GM19239 (cell line): ENCODE measurements at places on chromosomes 3 and 15.

GRCh38 chr15:78850941-78851755 lies 21.5 kb upstream of the MORF4L1 start:
- no peak for DNase-seq

DNA sequence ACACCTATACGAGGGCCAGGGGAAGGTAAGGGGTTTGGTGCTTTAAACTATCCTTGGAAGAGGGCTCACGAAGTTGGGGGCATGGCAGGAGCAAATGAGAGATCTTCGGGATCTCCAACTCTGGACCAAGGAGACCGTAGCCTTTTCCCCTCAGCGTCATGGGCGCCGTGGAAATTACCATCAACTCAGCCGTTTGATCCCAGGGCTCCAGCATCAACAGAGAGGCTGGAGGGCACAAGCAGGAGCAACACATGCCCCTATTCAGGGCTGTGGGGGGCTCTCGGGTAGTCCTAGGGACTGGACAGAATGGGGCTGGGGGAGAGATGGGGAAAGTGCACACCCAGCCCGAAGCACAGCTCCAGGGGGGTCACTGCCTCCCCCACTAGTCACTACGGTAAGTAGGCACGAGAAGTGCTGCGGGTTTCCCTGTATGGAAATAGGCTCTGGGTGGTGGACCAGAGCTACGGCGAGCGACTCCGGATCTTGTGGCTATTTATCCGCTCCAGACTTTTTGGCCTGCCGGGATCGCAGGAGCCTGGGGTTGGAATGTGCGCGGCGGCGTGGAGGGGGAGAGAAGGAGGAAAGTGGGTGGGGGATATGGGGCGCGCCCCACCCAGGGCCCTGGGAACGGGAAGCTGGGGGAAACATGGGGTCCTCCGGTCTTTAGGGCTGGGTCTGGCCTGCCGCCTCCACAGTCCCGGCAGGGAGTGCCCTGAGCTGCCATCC lies 539 bp upstream of the LAMB2 start:
- no peak for DNase-seq

DNA sequence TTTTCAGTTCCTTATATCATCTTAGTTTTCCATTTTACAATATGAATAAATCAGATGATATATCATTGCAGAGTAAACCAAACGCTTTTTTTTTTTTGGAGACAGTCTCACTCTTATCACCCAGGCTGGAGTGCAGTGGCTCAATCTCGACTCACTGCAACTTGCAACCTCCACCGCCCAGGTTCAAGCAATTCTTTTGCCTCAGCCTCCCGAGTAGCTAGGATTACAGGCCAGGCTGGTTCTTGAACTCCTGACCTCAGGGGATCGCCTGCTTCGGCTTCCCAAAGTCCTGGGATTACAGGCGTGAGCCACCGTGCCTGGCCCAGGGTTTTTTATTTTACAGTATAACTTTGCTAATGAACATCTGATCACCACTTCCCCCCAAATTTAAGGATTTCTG lies 5.9 kb upstream of the EBLN2 start:
- no peak for DNase-seq

DNA sequence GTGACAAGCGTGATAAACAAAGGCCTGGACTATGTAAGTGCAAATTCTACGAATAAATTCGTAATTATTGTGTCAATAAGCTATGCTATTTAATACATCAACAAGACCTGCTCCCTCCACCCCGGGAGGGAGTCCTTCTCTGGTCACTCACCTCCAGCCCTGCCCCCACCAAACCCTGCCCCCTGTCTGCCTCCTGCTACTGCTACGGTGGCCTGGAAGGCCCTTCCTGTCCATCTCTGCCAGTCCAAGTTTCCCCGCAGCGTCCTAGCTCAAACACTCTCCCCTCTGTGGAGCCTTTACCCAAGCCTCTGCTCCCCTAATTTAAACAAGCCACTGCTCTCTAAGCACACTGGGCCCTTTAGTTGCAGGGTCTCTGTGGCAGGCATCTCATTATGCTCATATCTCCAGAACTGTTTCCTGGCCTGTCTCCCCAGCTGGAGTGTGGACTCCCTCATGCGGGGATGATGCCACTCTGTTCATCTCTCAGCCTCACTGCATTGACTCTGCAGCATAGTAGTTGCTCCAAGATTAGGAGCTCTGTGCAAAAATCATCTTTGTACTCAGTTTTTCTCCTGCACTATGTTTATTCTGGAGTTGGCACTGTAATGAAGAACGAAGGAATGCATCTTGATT lies 241.2 kb downstream of the NTRK3 start:
- no peak for DNase-seq

- no peak for DNase-seq
Measured at GRCh38 chr15:66772604-66773128, 70.6 kb downstream of the SMAD6 start.

DNA sequence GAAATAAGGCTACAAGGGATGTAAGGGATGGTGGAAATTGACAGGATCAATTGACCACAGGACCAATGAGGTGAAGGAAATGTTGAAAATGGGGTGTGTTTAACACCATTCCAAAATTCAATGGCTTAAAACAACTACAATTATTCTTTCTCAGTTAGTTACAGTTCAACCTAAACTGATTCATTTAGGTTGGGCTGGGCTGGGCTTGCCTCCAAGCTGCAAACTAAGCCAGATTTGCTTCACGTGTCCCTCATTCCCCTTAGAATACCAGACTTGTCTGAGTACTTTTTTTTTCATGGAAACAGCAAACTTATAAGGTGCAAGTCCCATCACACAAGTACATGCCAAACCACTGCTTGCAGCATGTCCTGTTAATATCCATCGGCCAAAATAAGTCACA lies 280.1 kb downstream of the NEK10 start:
- no peak for DNase-seq

GRCh38 chr3:159857840-159858239 lies 130.8 kb upstream of the IL12A start:
- no peak for DNase-seq

DNA sequence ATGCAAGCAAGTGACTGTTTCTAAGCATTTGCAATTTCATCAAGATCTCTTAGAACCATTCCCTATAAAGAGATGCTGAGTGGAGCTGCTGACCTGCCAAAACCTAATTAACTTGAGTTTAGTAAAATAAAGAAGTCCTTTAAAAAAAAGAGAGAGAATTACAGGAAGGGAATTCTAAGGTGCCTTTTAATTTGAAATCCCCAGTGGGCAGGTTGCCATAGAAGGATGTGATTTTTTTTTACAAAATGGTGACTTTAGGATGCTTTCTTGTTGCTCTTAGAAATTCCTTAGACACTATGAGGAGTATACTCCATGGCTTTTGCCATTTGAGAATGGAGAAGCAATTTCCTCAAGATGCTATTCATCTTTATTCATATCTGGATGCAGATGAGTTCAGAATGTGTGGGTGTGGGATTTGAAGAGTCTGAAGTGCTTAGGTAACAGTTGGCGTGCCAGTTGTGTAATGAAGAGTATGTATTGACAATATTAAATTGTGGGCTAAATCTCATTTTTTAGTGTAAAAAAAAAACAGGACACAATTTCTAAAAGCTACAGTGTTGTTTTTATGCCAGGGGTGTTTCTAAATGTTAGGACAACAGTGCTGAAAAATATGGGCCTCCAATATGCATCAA lies 13.6 kb downstream of the LRRC3B start:
- no peak for DNase-seq

- no peak for DNase-seq
Measured at GRCh38 chr3:76624164-76624563, 415.7 kb upstream of the ROBO2 start.

DNA sequence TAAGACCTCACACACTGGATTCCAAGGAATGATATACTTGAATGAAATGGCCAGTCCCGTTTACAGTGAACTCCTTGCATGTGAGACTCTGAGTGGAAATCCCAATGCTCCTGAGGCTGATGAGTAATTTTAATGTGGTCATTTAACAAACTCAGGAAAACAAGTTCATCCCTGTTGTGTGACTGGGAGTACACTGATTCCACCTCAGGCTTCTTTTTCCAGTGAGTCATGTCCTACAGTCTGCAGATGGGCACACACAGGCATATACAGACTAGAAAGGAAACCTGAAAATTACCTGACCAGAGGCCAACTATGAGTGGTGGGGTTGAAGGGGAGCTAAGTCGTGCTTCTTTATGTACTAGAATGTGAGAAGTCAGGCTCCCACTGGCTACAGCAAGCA lies 5.8 kb downstream of the SQOR start:
- DNase-seq = no peak

- DNase-seq = no peak
Measured at GRCh38 chr3:174498638-174499037, 360.5 kb upstream of the NAALADL2 start.
